ENCODE measurements at places on chromosomes 3 and 15.
A peak's percentile ranks its signal among the peaks of the same experiment; 100 is the strongest.

DNA sequence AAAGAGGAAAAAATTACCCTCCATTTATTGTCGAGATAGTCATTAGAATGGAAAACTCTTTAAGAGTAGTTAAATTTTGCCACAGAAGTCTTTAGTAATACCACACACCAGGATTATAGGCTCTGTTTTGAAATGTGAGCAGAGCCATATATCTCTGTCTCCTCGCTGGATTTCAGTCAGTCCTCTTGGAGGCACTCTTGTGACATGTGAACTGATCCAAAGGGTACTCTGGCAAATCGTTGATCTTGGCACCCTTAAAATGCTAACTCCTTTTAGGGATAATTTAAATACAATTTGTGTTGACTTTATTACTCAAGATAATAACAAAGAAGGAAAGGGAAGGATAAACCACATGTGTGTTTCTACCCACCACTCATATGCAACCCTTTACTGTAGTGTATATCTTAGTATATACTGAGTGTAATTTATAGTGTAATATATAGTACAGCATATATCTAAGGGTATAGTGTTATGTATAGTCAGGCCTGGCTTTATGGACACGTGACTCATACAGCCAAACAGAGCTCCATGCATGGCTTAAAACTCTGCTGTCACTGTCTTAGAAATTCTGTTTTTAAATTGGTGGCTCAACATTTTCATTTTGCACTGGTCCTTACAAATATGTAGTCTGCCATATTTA, 12.3 kb upstream of the KPNA4 start:
- DNase-seq, result no peak

GRCh38 chr3:131026321-131027151, at the start of the genes ASTE1 and NEK11:
Gene ASTE1, minus strand, starts transcription at chr3:131026825. Its CDS starts 1,519 bp downstream, at chr3:131025306.
Gene NEK11, plus strand, starts transcription at chr3:131026877. Its CDS starts 2,832 bp downstream, at chr3:131029709.
- peak; percentile 72 for DNase-seq

GRCh38 chr15:72850833-72851232, 67.3 kb upstream of the ADPGK start:
- no peak for DNase-seq

- no peak for DNase-seq
Observed at GRCh38 chr3:4670352-4670751, 177.2 kb downstream of the ITPR1 start.

DNA sequence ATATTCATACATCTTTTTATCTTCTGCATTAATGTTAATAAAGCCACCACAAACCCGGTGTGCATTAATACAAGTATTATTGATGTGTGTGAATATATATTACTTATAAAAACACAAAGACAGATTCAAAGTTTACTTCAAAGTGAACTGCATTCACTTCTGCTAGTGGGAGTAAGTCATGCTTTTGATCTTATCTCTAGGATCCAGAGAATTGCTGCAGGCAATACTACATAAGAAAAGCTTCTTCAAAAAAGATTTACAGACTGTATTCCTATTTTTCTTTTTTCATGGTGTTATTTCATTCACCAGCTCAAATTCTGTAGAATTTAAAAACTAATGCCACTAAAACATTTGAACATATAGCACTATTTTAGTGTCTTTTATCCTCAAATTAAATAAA, 87.5 kb upstream of the CBLB start:
- DNase-seq, result no peak
